ENCODE measurements at places on chromosomes 4 and X.

DNA sequence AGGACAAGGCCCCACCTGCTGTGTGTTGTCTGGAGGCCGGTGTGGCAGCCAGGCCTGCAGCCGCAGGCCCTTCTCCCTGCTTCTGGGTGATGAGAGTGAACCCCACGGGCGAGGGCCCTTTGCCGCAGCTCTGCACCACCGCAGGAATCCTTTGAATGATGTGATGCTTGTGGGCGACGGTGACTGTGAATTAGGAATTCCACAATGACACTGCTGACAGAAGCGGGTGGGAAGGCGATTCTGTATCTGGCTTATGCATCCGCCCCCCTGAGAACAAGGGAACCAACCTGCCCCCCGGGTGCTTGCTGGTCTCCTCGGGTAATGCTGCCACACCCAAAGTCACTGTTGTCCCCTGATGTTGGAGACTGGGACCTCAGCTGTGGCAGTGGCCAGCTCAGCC is 19.5 kb upstream of the MAN2B2 start:
- no peak overlapping the region for H3K27ac ChIP-seq
- no peak overlapping the region for H3K4me3 ChIP-seq
- no peak for DNase-seq
- H3K4me1 ChIP-seq: no peaks in the 10 kb centered on the region
- H3K36me3 ChIP-seq: no peaks in the 10 kb centered on the region
- no peaks in the 10 kb centered on the region for H3K27me3 ChIP-seq

GRCh38 chr4:173316060-173316459 is 18.1 kb downstream of the HMGB2 start:
- H3K4me3 ChIP-seq: no peak overlapping the region
- H3K27me3 ChIP-seq: no peaks in the 10 kb centered on the region
- peaks cover 90% of the 10 kb centered on the region for H3K36me3 ChIP-seq
- peak overlapping the region; percentile 9 for H3K27ac ChIP-seq
- DNase-seq: no peak

DNA sequence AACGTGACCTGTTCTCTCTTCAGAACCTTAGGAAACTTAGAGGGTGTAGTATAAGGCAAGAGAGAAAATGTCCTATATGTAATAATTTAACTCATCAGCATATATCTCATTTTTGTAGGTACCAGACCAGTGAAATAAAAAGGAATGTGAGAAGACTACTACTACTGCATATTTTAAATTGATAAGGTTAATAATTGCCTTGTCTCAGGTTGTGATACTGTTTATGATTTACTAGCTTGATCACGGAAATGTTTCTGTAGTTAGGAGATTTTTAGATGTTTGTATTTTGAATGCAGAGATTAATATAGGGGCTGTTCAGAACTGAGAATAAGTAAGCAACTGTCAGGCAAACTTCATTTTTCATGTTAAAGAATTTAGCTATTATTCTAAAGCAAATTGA is 1563.4 kb downstream of the C4orf33 start:
- H3K36me3 ChIP-seq: no peaks in the 10 kb centered on the region
- H3K4me1 ChIP-seq: no peaks in the 10 kb centered on the region
- no peak overlapping the region for H3K4me3 ChIP-seq
- DNase-seq: no peak

DNA sequence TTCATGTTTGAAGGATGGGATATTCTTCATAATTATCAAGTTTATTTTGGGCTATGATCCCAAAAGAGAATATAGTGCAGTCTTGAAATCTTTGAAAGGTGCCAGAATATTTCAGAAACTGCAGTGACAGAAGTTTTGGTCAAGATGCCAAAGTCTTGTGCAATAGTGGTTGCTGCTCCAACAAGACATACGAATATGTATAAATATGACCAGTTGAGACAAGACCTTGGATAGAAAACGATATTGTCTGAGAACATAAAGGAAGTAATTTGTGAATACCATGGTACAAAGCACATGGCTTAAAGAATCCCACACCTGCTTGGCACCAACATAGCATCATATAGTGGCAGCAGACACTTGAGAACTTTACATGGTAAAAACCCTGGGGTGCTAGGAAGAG is 48.6 kb upstream of the AMELX start:
- no peaks in the 10 kb centered on the region for H3K4me1 ChIP-seq
- no peak overlapping the region for H3K27ac ChIP-seq
- no peak overlapping the region for H3K4me3 ChIP-seq
- DNase-seq: no peak
- no peaks in the 10 kb centered on the region for H3K27me3 ChIP-seq

DNA sequence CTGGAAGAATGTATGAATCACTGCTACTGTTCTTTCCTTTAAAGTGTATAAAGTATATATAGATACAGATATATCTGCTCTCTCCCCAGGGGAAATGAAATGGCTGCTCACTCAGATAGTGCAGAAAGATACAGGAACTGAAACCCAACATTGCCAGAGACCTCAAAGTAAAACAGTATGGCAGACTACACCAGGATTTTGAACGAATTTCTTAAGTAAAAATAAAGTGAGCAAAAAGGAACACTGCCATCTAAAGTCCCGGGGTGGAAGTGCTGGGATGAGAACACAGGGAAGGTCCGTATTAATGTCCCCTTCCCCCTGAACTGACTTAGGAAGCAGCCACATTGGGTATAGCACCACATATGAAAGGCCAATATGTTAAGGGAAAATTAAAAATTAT is 93.4 kb downstream of the TMA16 start:
- DNase-seq: peak; percentile 4
- H3K4me3 ChIP-seq: no peak overlapping the region

DNA sequence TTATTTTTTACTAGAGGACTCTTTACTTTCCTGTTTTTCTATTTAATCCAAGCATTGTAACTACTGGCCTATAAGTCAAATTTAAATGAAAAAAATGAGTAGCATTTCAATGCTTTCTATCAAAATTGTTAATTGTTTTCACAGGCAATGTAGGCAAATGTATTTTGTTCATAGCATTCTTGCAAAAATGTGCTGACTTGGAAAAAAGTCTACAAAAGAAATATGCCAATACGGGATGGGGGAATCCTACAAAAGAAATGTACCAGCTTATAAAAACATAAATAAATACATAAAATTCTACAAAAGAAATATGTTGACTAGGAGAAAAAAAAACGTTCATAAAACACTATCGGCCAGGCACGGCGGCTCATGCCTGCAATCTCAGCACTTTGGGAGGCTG is 14.9 kb upstream of the S100G start:
- no peaks in the 10 kb centered on the region for H3K27me3 ChIP-seq
- H3K27ac ChIP-seq: no peak overlapping the region
- no peak for DNase-seq

DNA sequence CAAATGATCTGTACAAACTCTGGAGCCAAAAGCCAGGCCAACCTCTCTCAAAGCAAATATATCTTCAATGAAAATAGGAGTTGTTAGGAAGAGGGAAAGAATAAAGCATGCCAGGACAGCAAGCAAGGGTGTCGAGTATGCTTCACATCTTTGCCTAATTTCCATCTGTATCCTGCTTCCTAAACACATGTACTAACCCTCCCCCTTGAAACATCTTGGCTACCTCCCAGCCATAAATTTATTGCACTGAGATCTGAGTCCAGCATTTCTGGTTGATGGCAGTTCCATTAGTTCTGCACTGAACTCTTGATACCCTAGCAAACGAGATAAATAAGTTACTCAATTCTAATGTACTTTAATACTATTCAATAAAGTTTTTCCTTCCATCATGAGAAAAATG is 430.5 kb upstream of the TRAM1L1 start:
- H3K36me3 ChIP-seq: no peaks in the 10 kb centered on the region
- no peaks in the 10 kb centered on the region for H3K27me3 ChIP-seq

GRCh38 chr4:54392479-54392878 is 163.4 kb downstream of the PDGFRA start:
- no peaks in the 10 kb centered on the region for H3K4me1 ChIP-seq
- H3K27me3 ChIP-seq: no peaks in the 10 kb centered on the region
- H3K27ac ChIP-seq: no peak overlapping the region
- no peak for DNase-seq
- H3K36me3 ChIP-seq: no peaks in the 10 kb centered on the region

GRCh38 chr4:139188648-139189416 is 11.8 kb upstream of the ELF2 start:
- no peak for DNase-seq
- no peak overlapping the region for H3K27ac ChIP-seq
- H3K27me3 ChIP-seq: no peaks in the 10 kb centered on the region
- H3K4me3 ChIP-seq: no peak overlapping the region
- no peaks in the 10 kb centered on the region for H3K4me1 ChIP-seq

DNA sequence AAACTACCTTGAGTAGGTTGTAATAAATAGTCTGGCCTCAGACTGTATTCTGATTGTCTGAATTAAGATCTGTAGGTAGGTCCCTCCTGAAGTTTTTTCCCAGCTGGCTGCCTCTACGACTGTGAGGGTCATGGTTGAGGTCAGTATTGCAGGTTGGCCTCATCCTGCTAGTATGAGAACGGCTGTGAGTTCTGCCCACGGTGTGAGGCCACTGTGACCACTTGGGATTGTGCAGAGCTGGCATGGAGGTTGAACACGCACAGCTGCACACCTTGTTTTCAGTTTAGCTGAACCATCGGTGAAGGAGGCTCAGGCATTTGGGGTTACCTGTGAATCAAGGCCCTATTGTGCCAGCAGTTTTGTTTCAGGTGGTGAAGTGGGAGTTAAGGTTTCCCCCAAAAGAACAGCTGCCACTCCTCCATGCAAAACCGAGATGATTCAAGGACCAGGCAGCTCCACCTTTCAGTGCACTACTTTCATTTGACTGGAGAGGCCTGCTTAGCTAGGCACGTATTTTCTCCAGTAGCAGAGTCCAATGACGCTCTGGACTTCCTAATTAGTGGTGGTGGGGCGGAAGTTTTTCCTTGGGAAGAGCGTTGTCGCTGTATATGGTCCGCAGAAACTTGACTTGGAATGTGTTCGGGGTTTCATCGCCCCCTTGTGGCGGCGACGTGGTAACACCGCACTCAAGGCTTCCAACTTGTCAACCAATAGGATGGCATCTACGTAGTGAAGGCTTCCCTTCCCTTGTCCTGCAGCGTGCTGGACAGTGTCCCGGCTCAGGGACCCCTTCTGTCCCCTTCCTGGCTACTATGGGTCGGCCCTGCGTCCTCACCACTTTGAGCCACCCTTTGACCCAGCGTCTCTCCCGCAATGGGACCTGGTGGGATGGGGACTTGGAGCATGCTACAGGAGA is 13.8 kb downstream of the CMC4 start:
- DNase-seq: peak; percentile 53
- H3K36me3 ChIP-seq: peaks cover 44% of the 10 kb centered on the region
- no peak overlapping the region for H3K4me3 ChIP-seq
- no peaks in the 10 kb centered on the region for H3K27me3 ChIP-seq
- H3K4me1 ChIP-seq: peaks cover 8% of the 10 kb centered on the region
- H3K27ac ChIP-seq: peak overlapping the region; percentile 27

DNA sequence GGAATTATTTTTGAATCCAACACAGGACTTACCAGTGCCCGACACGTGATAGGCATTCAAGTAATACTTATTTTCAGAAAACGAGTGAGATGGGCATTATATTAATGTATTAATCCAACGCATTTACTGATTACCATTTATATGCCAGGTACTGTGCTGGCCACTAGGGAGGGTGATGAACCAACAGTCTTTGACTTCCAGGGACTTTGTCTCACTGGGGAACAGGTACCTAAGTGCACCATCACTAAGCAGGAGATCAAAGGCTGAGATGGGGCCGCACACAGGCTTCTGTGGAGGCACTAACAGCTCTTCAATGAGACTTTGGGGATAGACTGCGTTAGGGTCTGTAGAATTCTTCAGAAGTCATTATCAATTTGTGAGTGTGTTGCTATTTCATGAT is 5.7 kb upstream of the TADA2B start:
- H3K27ac ChIP-seq: no peak overlapping the region
- H3K36me3 ChIP-seq: no peaks in the 10 kb centered on the region
- no peak for DNase-seq
- peaks cover 5% of the 10 kb centered on the region for H3K4me1 ChIP-seq
- H3K4me3 ChIP-seq: no peak overlapping the region
- no peaks in the 10 kb centered on the region for H3K27me3 ChIP-seq

GRCh38 chr4:87978681-87979080 is 3.2 kb downstream of the SPP1 start:
- peaks cover 15% of the 10 kb centered on the region for H3K4me1 ChIP-seq
- DNase-seq: no peak
- no peak overlapping the region for H3K27ac ChIP-seq
- no peaks in the 10 kb centered on the region for H3K36me3 ChIP-seq

- H3K27me3 ChIP-seq: no peaks in the 10 kb centered on the region
- DNase-seq: peak; percentile 41
- H3K4me1 ChIP-seq: peaks cover 35% of the 10 kb centered on the region
- peak overlapping the region; percentile 30 for H3K4me3 ChIP-seq
Observed at GRCh38 chrX:136635235-136635634, 12.7 kb upstream of the CD40LG start.

DNA sequence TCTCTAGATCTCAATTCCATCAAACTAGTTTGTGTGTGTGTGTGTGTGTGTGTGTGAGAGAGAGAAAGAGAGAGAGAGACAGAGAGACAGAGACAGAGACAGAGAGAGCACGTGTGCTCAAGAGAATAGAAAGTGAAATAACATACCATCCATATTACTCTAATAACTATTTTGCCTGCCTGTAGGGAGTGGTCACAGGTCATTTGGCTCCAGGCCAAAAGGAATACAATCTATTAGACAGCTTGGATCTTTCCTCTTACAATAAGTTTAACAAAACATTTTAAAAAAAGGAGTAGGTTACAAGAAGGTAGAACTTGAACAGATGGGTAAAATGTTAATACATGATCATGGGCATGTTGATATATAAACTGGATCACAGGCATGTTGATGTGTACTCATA is 76.2 kb downstream of the COL4A6 start:
- H3K4me1 ChIP-seq: no peaks in the 10 kb centered on the region
- H3K36me3 ChIP-seq: no peaks in the 10 kb centered on the region
- H3K4me3 ChIP-seq: no peak overlapping the region
- DNase-seq: no peak
- no peak overlapping the region for H3K27ac ChIP-seq
- no peaks in the 10 kb centered on the region for H3K27me3 ChIP-seq

GRCh38 chr4:85402371-85402770 is 72.6 kb upstream of the ARHGAP24 start:
- no peaks in the 10 kb centered on the region for H3K4me1 ChIP-seq
- H3K36me3 ChIP-seq: no peaks in the 10 kb centered on the region
- H3K27ac ChIP-seq: no peak overlapping the region
- no peaks in the 10 kb centered on the region for H3K27me3 ChIP-seq

DNA sequence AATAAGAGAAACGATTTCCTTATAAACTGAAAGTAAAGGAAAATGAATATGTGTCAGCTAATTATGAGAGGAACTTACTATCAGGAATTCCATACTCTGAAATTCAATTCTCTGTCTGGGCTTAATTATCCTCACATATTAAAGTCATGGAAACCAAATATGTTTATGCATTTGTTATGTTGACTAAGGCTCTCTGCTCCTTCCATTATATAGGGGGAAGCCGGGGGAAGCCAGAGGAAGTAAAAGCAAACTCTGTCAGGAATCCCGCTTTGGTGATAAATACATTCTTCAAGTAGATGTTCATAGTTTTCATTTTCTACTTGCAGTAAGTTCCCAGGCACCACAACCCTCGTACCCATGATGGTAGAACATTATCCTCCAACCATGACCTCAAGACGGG is 142.8 kb upstream of the VCX2 start:
- H3K4me3 ChIP-seq: no peak overlapping the region
- no peaks in the 10 kb centered on the region for H3K36me3 ChIP-seq
- no peaks in the 10 kb centered on the region for H3K27me3 ChIP-seq
- no peaks in the 10 kb centered on the region for H3K4me1 ChIP-seq
- DNase-seq: no peak
- H3K27ac ChIP-seq: no peak overlapping the region

Data from DND-41 (cell line).